NCI-H748 treated with DMSO at 0.1 percent for 48 hours (cell line): ENCODE measurements at places on chromosomes 2 and 18.
A peak's percentile ranks its signal among the peaks of the same experiment; 100 is the strongest.

DNA sequence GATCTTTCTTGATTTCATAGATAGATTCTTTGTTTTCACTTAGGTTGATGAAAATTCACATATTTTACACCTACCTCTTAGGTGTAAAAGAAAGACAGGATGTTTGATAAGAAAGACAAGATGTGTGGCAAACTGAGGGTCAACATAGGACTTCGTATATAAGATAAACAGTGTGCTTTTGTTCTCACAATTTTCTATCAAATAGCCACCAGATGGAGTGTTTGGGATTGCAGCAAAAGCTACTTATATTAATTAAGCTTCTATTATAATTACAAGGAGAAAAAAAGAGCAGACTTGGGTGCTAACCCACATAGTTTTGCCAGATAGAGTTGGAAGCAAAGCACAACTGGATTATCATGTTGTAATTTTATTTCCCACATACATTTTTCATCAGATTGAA is 232.9 kb downstream of the CDH7 start:
- DNase-seq: peak; percentile 31

DNA sequence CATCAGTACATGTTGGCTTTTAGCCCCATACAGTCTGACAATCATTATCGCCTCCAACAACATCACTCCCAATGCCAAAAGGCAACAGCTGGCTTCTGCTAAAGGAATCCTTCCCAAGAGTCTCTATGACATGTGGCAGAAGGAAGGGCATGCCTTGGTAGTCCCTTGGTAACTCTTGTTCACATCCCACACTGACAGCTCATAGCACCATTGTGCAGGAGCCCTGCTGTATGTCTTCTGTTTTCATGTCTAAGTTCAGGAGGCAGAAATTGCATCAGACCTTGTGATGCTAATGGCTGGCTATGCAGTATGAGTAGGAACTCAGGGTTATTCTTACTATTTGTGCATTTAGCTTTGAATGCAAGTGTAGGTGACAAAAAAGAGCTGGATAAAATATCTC is 392.1 kb downstream of the PTH2R start:
- no peak for DNase-seq

DNA sequence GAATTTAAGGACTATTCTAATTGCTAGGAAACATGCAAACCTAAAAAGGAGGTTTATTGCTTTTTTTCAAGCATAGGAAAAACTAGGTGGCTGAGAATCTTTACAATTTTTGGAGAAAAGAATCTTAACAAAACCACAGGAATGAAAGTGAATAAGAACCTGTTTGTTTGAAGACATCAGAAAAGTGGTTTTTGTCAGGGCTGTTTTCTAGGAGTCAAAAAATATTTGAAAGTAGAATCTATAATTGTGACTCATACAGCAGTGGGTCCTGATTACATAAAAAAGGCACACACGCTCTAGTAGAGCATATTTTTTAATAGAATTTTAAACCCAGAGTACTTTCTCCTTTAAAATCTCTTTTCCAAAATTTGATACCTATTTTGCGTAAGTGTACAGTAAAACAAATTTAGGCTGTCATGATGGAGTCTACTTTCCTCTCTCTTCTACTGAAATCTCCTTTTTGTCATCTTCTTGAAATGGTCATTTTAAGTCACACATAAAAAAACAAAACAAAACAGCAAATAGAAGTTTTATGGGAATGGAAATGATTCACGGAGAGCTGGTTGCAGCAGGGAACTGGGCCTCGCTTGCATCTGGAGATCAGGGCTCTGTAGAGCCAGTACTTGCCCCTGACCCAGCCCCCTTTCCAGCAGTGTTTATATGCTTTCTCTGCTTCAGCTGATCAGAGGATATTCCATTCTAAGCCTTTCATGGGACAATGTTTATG is 59.1 kb upstream of the PELI1 start:
- DNase-seq: no peak

DNA sequence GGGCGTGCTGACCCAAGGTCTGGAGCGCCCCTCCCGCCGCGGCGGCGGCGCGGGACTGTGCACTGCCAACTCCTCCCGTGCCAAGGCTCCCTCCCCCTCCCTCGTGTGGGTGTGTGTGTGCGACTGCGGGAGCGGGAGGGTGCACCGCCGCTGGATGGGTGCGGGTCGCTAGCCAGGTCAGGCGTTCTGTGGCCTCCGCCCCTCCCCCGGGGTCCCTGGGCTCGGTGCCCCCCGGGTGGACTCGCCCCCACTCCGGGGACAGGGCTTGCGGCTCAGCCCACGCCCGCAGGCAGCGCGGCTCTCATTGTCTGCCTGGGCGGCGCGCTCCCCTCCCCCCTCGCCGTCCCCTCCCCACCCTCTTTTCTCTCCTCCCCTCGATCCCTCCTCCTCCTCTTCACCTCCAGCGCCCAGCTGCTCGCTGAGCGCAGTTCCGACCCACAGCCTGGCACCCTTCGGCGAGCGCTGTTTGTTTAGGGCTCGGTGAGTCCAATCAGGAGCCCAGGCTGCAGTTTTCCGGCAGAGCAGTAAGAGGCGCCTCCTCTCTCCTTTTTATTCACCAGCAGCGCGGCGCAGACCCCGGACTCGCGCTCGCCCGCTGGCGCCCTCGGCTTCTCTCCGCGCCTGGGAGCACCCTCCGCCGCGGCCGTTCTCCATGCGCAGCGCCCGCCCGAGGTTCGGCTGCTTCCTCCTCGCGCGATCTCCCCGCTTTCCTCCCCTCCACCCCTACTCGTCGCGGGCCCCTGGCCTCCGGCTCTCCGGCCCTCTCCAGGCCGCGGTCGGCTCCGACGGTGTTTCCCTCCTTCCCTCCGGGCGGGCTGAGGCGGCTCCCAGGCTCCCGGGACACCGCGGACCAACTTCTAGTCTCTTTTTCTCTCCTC is at the start of gene GATA6:
Gene GATA6 (plus strand): TSS at position 579 of the 878 bp plus-strand sequence. CDS start 1,556 bp downstream, outside the sequence.
- DNase-seq: peak; percentile 59

DNA sequence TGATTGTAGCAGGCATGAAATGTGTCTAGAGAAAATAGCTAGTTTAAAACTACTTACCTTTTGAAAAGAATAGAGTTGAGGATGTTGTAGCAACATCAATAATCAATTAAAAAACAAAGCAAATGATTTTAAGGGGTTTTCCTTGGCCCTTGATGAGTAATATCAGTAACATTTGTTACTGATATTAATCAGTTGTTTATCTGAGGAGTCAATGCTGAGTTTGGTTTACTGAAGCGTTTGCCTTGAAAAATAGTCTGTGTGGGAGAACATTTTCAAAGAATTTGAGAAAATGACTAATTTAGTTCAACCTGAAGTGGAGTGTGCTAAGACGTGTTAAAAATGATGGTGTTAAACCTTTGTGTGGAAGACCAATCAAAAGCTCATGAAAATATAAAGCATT is 9.3 kb downstream of the PTH2R start:
- DNase-seq: no peak

- no peak for DNase-seq
Measured at GRCh38 chr2:10303181-10303693, 533 bp downstream of the HPCAL1 start.

DNA sequence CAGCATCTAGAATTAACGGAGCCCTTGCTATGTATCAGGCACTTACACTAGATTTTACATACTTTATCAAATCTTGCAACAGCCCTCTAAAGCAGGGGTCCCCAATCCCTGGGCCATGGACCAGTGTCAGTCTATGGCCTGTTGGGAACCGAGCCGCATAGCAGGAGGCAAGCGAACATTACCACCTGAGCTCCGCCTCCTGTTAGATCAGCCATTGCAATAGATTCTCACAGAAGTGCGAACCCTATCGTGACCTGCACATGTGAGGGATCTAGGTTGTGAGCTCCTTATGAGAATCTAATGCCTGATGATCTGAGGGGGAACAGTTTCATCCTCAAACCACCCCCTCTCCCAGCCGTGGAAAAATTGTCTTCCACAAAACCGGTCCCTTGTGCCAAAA is 13.4 kb downstream of the DNAJB2 start:
- no peak for DNase-seq

GRCh38 chr18:2534906-2535305 is 36.4 kb downstream of the METTL4 start:
- no peak for DNase-seq

DNA sequence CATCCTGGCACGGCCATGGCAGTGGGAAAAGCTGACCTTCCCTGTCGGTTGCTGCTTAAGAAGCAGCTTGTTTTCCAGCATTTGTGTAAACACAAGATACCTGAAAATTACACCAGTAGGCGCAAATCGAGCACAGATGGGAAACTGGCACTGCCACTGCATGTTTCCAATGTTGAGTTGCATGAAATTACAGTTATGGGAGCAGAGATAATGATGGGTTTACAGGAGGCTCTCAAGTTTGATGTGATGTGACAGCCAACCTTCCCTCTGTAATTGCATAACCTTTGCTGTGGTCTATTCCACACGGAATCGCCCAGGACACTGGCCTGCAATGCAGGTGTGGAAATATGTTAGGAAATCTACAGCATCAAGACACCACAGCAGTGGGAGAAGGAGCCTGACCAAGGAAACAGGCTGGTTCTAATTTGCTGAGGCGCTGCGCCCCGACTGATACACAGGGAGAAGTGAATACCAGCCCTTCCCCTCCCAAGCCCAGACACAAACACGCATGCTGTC is 17.4 kb downstream of the GPR45 start:
- no peak for DNase-seq

GRCh38 chr2:210477496-210477895 is 937 bp upstream of the LANCL1 start:
- no peak for DNase-seq

DNA sequence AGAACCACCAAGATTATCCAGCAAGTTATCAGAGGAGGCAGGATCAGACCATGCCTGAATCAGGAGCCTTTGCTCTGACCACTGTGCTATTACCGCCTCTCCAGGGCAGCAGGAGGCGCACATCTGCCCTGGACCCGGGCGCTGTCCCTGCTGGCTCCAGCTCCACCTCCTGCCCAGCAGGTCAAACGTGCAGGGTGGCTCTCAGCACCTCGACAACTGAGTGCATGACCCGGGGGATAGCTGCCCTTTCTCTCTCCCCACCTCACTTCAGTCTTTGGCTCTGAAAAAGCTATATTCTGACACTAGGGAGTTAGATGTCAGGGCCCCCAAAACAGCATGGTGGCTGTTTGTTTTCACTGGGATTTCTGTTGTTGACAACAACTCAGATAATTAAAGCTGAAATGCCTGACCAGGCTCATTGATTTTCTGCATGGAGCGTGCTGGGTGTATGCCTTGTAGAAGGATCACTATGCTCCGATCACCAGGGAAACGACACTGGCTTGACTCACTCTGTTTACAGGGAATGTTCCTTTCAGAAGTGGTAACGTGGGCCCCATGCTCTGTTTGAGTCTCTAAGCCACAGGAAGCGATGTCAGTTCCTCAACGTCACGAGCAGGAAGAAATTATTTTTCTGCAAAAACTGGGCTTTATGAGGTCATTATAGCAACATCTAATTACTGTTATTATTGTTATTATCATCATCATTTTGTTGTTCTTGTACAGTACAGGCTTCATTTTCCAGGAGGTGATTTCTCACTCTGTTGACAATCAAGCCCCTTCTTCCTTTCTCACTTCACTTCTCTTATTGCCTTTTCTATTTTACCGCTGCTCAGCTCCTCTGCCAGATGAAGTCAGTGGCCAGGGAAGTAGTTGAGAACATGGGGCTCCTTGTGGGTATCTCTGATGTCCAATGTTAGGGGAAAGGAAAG is 125.6 kb downstream of the PLB1 start:
- DNase-seq: peak; percentile 68

DNA sequence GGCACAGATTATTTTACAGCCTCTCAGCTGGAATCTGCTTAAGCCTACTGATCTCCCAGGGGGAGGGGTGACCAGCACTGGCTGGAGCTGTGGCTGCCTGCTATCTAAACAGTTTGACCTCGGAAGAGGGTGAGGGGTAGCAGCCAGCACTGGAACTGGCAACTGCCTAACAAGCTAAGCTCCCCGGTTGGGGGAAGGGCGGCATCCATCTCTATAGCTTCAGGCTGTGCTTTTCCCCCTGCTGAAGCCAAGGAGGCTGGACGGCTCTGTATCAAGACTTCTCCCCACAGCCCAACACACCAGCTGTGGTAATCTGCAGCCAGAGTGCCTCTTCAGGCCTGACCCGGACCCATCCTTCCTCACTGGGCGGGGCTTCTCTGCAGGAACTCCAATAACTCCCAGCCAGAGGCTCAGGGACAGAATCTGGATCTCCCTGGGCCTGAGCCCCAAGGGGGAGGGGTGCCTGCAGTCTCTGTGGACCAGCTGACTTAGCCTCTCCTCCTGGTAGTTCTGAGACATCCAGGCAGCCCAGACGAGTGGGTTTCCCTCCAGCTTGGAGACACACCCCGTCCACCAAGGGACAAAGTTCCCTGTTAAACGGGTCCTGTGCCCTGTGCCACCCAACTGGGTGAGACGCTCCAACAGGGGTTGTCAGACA is 560.2 kb downstream of the LRP1B start:
- DNase-seq: no peak

- no peak for DNase-seq
Measured at GRCh38 chr2:205115511-205115910, 566.8 kb upstream of the NRP2 start.

GRCh38 chr18:24063121-24063731 is 48.7 kb downstream of the TTC39C start:
- no peak for DNase-seq
